NCI-H1105 treated with DMSO at 0.1 percent for 48 hours (cell line): ENCODE measurements at places on chromosomes 4 and X.

GRCh38 chr4:26766141-26766540 is 94.5 kb upstream of the STIM2 start:
- DNase-seq, result no peak

DNA sequence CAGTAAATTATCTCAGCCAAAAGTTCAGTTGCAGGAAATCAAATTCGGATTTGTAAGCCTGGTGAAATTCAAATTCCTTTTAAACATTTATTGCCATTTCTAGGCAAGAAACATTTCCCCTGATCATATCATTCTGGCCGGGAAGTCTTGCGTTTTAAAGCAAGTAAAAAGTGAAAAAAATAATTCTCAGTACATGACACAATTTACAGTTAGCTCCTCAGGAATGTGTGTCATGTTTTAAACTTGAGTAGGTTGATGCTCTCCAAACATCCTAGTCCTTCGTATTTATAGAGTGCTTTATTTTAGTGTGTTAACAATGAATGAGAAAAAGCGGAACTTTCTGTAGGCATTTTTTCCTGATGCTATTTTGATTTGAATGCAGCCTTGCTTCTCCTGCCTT is 158.3 kb upstream of the SCML1 start:
- DNase-seq, result no peak

GRCh38 chr4:121688701-121689100 is 8.1 kb downstream of the ANXA5 start:
- no peak for DNase-seq

DNA sequence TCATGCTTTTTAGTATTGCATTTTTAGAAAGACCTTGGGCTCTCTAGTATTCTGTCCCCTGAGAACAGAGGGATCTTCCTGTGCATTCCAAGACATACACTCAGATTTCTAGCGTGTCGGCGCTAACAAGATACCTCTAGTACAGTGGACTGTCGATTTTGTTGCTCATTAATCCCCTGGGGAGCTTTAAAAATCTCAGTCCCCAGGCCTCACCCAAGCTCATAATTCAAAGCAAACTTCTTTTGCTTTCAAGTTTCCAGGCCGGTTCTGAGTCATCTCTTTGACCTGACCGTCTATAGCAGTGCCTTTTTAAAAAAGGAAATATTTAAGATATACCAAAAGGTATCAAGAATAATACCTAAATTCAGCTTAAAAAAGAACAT is 137.0 kb downstream of the AMMECR1 start:
- DNase-seq, result no peak

GRCh38 chr4:102531462-102531861 is 30.3 kb downstream of the NFKB1 start:
- DNase-seq, result no peak

GRCh38 chr4:25253071-25253445 is 19.2 kb downstream of the PI4K2B start:
- no peak for DNase-seq

DNA sequence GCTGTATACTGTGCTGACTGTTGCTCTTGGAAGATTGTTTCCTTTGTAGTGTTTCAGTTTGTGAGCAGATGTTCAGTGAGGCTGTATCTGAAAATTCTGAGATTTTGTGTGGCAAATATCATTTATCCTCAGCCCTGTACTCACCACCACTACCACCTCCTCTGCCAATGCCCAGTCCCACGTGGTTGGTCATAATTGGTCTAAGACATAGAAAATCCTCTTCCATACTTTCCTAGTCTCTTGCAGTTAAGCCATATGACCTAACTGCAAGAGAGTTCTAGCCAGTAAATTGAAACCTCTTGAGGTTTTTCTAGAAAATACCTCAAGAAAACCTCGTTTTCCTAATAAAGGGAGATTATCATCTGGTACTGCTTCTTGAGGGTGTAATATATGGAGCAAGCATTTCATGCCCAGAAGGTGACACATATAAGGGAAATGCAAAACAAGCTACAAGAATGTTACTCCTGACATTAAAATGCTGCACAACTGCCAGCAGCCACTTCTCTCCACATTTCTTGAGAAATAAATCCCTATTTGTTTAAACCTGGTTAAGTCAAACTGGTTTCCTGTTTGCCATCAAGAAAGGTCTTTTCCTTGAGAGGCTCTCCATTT is 32.8 kb downstream of the ABCE1 start:
- no peak for DNase-seq

GRCh38 chr4:17273047-17273446 is 238.8 kb downstream of the QDPR start:
- DNase-seq, result no peak

GRCh38 chr4:165766018-165766417 is 107.0 kb upstream of the TLL1 start:
- DNase-seq, result no peak

GRCh38 chr4:47118192-47118929 is 87.0 kb downstream of the GABRB1 start:
- DNase-seq, result no peak

DNA sequence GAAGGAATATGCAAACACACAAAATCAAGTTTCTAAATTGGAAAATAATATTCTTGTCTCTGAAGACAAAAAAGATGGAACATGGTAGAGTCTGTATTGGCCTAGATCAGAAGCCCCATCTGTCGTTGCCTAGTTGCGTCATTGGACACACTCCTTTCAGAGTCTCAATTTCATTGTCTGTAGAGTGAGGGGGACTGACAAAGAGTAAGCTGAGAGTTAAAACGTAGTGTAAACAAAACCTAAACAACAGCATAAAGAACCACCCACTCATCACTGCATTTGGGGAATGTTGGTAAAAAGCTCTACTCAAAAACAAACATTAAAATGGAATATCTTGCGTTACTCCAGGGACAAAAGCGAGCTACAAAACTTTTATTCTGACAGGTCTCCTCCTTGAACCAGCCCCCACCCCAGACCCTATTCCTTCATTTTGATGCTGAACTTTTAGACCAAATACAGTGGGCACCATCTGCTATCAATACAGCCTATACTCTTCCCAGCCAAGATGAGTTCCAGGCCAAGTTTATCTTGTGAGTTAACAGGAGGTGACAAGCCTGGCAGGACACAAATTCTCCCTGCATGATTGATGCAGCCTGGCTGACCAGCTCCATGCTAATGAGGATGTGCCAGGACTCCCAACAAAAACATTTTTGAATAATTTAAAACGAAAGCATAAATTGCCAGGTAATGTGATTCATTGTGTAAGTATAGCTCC is 125.2 kb downstream of the COL25A1 start:
- no peak for DNase-seq

DNA sequence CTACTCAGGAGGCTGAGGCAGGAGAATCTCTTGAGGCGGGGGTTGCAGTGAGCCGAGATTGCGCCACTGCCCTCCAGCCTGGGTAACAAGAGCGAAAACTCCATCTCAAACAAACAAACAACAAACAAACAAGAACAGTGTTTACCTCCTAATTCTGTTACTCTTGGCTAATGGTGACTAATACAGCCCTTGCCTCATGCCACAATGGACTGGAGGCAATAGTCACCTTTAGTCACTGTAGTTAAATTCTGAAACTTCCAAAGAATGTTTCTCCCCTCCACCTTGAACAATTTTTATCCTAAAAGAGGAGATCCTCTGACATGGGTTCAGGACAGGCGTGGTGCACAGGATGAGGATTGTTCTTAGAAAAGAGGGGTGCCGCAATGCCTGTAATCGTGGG is 241.2 kb upstream of the CTSO start:
- DNase-seq, result no peak

GRCh38 chrX:11641349-11642065 is 24.2 kb downstream of the ARHGAP6 start:
- DNase-seq, result no peak

- no peak for DNase-seq
Observed at GRCh38 chr4:152516156-152516555, 19.7 kb downstream of the FBXW7 start.

- DNase-seq, result no peak
Observed at GRCh38 chr4:111905511-111905910, 239.7 kb upstream of the FAM241A start.

GRCh38 chrX:72130156-72130761 is 1.5 kb downstream of the RTL5 start:
- DNase-seq, result no peak

GRCh38 chr4:46123913-46124755 is at the start of gene GABRG1:
Gene GABRG1, minus strand, starts transcription at chr4:46124054. Its CDS starts 141 bp downstream, at chr4:46123913.
- DNase-seq, result peak; percentile 86

GRCh38 chr4:174696657-174697056 is 132.4 kb downstream of the GLRA3 start:
- DNase-seq, result no peak

- no peak for DNase-seq
Observed at GRCh38 chrX:8647176-8647575, 84.8 kb downstream of the ANOS1 start.

DNA sequence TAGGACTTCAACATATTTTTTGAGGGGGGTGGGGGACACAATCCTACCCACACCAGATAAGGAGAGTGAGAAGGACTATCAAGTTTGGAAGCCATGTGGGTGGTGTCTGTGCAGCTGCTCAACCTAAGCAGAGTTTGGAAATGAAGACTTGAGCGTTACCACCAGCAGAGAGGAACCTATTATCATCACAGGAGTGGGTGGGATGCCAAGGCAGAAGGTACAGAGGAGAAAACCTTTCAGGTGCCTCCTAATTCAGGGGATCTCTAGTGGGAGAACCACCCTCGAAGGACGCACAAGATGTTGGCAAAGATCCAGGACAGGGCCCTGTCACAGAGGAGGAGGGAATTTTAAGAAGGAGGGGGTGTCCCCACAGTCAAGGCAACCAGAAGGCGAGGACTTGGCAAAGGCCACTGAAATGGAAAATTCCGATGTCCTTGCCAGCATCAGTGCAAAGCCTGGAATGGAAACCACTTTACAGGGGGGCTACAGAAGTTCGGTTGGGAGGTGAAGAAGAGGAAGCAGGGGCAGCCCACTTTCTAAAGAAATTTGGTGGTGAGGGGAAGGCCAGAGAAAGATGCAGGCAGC is 8.4 kb upstream of the GPM6B start:
- no peak for DNase-seq

DNA sequence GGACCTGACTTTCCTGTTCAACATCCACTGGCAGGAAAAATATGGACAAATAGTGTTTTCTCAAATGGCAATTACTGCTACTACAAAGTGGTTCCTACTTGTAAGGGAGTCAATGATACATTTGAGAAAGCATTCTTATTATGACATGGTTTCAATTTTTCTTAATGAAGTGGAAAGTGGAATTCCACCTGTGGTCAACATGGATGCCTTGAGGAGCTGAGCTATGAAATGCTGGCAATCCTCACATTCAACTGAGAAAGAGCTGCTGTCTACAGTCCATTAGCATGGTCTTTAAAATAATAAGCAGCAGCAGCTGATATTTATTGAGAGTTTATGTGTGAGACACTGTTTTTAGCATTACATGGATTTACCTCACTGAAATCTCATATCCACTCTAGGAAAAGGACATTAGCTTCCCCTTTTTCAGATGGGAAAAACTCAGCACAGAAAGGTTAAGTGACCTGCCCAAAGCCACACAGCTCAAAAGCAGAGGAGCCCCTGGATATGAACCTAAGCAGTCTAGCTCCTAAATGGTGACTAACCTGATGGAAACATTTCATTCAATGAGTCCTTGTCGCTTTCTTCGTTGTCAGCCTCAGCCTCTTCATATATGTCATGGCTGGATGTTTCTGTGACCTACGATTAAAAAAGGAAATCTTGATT is 29.2 kb downstream of the MAP7D3 start:
- DNase-seq, result no peak

DNA sequence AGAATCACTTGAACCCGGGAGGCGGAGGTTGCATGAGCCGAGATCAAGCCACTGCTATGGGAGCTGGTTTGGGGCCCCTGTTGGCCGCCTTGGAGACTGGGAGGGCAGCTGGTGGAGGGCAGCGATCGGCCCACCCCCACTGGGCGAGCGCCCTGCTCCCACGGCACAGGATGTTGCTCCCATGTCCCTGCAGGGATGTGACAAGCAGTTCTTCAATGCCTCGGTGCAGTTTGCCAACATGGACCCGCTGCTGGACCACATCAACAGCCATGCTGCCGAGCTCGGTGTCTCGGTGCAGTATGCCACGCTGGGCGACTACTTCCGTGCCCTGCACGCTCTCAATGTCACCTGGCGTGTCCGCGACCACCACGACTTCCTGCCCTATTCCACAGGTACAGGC is 19.4 kb downstream of the MAN2B2 start:
- no peak for DNase-seq

DNA sequence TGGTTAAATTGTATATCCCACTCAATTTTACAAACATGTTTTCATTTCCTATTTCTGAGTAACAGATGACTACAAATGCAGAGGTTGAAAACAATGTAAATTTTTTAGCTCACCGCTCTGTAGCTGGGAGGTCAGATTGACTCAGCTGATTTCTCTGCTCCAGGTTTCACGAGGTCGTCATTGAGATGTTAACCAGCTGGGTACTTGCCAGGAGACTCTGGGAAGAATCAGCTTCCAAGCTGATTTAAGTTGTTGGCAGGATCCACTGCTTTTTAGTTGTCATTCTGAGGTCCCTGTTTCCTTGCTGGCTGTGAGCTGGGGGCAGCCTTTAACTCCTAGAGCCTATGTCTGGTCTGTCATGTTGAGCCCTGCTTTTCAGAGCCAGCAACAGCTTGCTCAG is 864.3 kb upstream of the AGA start:
- DNase-seq, result peak; percentile 0

- DNase-seq, result no peak
Observed at GRCh38 chr4:154781983-154782293, 866 bp downstream of the RBM46 start.

GRCh38 chr4:48898733-48899431 is 7.7 kb downstream of the OCIAD2 start:
- DNase-seq, result no peak

DNA sequence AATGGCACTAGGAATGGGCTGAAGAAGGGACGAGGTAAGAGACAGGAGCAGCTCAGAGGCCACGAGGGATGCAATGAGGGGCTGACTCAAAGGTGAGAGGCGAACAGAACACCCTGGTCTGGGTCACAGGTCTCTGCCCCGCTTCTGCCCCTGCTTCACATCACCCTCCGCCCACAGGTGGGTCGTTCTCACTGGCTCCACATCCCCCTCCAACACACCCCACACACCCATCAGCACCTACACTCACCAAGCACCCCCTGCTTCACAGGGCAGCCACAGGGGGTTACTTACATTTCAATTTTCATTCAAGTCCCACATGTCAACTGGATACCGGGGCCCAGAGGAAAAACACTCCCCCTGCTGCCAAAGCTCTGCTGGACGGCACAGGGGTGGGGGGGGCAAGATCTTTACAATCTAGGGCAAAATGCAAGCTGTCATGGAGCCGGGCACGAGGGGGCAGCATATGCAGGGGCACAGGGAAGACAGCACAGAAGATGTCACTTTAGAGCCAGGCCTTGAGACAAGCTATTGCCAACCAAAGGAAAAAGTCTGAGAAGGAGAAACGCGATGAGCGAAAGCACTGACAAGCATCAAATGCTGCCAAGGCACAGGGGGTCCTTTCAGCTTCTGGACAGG is 94.0 kb downstream of the AFAP1 start:
- no peak for DNase-seq
